Naive thymus-derived CD4-positive, alpha-beta T cell (primary cell): ENCODE measurements at places on chromosomes 3 and 15.

DNA sequence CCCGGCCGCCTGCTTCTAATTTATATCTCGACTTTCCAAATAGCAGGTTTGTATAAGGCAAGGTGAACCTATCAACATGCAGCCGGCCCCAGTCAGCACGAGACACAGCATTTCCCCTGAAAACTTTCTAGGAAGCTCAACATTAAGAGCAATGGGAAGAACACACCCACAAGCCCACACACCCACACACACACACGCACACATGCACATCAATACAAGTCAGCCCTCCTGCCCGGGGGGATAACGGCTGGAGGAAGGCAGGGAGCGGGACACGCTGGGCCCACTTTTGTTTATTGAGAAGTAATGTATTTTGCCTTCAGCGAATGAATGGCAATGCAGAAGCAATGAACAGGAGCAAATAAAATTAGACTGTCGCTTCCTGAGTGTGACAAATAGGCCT lies 83.5 kb downstream of the PCSK6 start:
- no peak for DNase-seq

- DNase-seq: no peak
These were observed 50.6 kb upstream of the PLXNA1 start for GRCh38 chr3:126932188-126932931.

DNA sequence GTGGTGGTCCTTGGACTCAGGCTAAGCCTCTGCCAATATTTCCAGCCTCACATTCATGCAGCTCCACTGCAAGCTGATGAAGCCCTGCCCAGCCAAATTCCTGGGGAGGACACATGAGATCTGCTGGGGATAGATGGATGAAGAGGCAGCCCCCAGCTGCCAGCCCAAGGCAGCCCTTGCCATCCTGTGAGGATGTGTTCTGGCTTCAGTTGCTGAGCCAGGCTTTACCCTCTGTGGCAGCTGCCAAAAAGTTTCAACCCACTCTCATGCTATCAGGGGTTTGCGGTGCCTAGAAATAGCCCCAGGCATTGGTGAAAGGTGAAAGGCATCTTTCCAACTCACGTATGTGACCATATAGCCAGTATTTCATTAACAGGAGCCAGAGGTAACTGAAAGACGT lies 37.6 kb downstream of the C2CD4A start:
- DNase-seq: no peak

DNA sequence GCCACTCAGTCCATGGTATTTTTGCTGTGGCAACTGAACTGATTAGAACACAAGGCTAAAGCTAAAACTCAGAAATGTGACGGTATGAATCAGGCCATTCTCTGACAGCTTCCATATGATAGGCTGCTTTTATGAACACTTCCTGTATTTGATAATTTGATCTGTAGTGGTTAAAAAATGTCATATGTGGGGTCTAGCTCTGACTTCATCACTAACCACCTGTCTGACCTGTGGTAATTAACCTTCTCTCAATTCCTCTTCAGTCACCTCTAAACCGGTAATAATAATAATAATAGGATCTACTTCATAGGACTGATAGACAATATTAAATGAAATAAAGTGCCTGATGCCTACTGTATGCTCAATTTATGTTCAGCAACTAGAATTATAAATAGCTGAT lies 223.2 kb downstream of the MBNL1 start:
- DNase-seq: no peak

GRCh38 chr3:60399861-60400845 lies 851.1 kb downstream of the FHIT start:
- DNase-seq: no peak
